ENCODE measurements at places on chromosomes 2 and 18.

DNA sequence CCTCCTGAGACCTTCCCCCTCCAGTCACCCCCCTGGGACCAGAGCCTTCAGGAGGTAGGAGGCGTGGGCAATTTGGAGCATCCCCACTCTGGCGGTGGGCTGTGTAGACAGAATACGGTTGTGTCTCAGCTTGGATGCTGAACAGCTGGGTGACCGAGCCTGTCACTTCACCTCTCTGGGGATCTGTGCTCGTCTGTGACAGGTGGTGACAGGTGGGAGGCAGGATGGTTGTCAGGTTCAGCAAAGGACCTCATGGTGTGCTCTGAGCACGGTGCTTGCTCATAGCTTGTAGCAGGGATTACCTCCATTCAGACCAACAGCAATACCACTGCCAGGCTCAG, 186.5 kb upstream of the HS6ST1 start:
- no peak for DNase-seq

DNA sequence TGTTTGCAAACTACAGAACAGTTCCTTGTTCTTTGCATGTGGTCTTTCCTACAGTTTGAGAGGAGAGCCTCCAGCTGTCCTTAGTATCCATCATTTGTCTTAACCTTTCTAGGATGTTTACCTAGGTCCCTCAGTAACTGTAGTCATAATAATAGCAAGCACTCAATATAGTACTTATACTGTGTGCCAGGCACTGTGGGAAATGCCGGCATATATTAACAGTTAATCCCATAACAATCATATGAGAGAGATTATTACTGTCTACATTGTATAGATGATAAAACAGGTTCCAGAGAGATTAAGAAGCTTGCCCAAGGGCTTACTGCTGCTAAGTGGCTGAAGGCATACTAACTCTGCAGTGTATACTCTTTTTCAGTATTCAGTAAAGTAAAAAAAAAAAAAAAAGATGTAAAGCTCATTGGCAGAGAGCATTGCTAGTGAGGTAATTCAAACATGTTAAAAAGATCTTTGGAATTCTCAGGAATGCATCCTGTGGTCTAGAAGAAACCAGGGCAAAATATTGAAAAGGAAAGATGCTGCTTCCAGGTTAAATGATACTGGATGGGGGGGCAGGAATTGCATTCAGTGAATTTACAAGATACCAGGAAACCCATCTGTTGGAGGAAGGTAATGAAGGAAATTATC, 72.3 kb downstream of the SPTBN1 start:
- DNase-seq = no peak

DNA sequence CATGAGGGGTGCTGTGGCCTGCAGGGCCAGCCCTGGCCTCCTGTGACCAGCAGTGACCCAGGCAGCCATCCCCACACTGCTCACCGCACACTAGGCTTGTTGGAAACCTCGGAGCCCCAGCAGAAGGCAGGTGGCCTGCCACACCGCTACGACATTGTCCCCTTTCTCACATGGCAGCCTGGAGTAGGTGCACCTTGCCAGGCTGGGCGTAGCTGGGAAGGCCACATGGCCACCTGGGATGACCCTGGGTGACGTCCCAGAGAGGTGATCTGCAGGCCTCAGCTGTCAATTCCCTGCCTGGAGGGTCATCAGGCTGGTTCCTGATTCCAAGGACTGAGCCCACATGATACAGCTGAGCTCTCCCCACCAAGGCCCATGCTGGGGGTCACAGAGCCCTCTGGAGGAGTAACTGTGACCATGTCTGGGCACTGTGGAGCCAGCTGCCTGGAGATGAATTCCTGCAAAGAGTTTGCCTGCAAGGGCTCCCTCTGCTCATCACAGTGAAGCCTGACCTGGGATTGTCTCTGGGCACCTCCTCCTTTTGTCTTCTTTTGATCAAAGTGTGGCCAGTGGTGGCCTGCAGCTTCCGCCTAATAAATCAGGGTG, 119.6 kb upstream of the OTOS start:
- DNase-seq = no peak

- DNase-seq = no peak
Measured at GRCh38 chr2:43136876-43137275, 89.5 kb downstream of the ZFP36L2 start.

- DNase-seq = no peak
Measured at GRCh38 chr18:23826850-23827620, 137.8 kb downstream of the LAMA3 start.

DNA sequence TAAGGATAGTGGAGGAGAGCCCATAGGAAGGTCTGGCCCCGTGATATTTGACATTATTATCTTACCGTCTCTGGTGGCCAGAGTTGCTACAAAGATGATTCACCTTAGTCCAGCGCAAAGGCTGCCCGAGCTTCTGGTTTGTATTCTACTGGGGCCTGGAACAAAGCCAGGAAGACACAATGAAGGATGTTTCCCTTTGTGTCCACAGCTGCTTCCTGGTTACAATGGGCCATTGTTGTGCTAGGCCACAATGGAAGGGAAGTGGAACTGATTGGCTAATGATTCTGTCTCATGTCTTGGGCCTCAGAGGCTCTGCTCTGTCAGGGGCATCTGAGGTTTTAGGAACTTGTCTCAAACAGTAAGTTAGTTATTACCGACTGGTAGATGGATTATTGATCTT, 132.2 kb downstream of the TDRD15 start:
- DNase-seq = no peak

GRCh38 chr2:3624059-3624794, 29.3 kb downstream of the COLEC11 start:
- DNase-seq = no peak

GRCh38 chr18:28791101-28791500, 614.2 kb upstream of the CDH2 start:
- DNase-seq = no peak

GRCh38 chr2:108212671-108213070, 27.1 kb upstream of the SULT1C3 start:
- DNase-seq = no peak

- DNase-seq = no peak
Measured at GRCh38 chr2:68684197-68684596, 40.8 kb downstream of the PROKR1 start.

GRCh38 chr2:88307817-88308216, 137.7 kb downstream of the THNSL2 start:
- DNase-seq = no peak

- DNase-seq = no peak
Measured at GRCh38 chr2:239328351-239329191, 72.2 kb downstream of the HDAC4 start.

GRCh38 chr2:11786592-11786991, 40.2 kb downstream of the LPIN1 start:
- no peak for DNase-seq

DNA sequence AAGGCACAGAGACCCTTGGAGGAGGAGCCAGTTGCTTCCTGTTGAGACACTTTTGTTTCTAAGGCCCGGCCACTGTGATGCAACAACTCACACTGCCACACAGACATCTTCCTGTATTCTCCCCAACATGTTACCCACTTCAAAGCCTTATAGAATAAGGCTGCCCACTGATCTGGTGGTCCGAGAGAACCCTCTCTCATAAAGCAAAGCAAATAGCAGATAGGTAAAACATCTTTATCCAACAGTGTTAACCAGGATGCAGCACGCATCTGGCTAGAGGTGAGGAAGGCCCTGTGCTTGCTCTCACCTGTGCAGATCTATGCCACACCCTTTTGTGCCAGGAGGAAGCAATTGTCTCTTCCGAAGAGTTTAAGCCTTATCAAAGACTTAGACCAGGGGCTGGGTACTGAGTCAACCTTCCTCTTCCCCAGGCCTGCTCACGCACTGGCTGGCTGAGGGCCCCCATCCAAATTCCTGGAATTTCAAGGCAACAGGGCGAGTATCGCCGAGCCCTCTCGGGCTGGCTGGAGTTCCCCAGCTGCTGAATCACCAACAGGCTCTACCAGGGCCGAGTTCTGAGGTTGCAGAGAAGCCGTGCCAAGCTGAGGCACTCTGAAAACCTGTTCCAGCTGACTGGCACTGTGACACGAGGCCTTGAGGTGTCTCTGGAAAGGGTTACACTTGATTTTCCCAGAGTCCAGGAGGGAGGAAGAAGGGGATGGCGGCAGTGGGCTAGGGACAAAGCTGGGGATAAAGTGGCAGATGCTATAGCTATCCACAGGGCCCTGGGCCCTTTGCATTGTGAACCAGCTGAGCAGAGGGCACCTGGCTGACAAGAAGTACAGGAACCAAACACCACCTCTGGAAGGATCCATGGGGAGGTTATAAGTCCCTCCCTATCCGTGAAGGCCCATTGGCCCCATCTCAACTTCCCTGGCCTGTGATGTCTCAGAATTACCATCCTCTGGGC, 29.3 kb downstream of the TGFA start:
- no peak for DNase-seq

- DNase-seq = no peak
Measured at GRCh38 chr2:168443818-168444217, 12.3 kb upstream of the CERS6 start.

- DNase-seq = no peak
Measured at GRCh38 chr2:217795706-217796465, 206.9 kb downstream of the TNS1 start.

DNA sequence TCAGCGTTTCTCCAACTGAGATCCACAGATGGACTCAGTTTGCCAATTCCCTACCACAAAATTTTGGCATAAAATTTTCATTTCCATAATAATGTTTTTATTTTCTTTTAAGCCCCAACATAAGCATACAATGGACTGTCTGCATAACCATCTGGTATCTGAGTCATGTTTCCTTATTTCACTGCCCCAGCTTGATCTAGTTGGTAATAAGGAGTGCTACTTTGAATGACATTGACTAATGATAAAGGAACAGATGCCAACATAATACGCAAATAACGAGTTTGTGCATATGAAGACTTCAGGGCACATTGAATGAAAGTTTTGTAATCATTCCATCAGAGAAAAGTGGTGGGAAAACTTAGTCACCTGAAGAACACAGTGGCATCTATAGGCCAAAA, 8.8 kb upstream of the MBD2 start:
- DNase-seq = no peak

GRCh38 chr2:54629914-54630857, 93.3 kb upstream of the EML6 start:
- DNase-seq = no peak

DNA sequence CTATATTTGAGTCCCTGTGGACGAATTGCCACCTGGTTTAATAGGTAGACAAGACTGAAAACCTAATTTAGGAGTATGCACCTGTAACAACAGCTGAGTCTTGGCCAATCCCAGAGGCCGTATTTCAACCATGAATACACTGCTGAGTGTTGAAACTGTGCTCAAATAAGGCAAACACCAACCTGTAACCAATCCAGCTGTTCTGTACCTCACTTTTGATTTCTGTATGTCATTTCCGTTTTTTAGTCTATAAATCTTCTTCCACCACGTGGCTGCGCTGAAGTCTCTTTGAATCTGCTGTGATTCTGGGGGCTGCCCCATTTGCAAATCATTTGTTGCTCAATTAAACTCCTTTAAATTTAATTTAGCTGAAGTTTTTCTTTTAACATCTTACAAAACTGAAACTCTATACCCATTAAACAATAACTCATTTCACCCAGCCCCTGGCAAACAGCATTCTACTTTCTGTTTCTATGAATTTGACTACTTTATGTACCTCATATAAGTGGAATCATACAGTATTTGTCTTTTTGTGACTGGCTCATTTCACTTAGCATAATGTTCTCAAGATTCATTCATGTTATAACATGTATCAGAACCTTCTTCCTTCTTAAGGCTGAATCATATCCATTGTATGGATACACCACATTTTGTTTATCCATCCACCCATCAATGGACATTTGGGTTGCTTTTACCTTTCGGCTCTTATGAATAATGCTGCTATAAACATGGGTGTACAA, 7.5 kb upstream of the YPEL5 start:
- DNase-seq = no peak

DNA sequence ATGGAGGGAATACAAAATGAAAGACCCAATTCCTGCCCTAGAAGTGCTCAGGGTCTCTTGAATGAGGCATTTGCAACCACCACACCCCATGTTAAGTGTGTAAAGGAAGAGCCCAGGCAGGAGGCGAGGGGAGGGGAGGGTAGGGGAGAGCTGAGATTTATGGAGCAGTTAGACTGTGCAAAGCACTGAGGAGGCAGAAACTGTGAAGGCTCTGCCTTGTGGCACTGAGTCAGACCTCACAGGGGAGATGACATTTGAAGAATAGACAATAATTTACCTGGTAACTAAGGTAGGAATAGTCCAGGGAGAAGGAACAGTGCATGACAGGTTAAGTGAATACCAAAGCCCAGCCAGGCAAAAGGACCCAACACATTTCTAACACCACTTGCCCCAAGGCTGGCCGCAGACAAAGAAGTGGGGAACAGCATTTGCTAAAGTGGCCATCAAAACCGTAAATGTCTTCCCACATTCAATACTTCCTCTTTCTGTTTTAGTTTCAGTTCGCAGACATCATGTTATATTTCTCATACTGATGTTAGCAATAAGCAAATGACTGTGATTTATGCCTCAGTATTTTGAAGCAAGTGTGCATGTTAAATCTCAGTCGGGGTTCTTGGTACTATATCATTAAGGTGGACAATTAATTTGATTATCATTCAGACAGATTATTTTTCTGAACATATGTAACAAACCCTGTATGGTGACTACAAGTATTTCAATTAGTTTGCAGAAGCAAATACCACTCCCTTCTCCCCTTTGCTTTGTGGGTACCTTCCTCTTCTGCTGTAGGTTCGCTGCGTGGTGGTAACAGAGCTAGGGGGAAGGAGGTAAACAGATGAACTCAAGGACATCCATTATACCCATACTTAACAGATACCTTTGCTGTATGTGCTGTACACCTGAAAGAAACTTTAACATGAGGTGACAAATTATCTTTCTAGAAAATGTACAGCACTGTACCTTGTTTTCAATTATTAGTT, 27.5 kb downstream of the CDH20 start:
- no peak for DNase-seq

DNA sequence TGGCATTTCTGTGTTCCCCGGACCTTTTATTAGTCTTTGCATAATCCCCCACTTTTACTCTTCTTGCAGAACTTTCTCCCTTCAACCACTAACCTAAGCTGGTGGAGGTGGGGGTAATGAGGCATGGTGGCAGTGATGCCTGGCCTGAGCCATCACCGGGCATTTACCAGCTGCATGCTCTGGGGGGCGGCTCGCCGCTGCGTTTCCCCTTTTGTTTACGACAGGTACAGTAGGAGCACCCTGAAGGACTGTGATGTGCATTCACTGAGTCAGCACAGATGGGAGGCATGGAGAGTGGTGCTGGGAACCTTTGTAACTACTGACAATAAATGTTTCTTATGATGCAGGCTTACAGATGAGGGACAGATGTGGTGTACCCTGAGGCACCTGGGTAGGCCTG, 46.9 kb downstream of the PLEKHB2 start:
- DNase-seq = no peak

DNA sequence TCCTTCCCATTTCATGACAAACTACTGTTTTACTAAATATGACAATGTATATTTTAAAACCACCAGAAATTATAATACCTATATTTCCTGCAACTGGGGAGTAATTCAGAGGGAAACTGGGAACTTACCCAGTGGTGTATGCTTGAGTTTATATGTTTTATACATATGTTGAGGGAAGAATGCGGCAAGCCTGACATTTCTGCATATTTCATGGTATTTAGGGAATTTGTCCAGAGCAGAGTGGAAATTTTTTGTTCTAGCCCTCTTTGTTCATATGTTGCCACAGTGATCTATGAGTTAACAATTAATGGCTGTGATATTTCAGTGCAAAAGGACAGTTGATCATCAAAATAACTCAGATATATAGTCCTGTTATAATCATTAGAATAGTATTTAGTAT, 230.8 kb upstream of the VWC2L start:
- no peak for DNase-seq
